ENCODE measurements at places on chromosomes 4 and X. TPM values are rescaled to one million over a fixed set of nuclear protein-coding genes. Genes with fewer than 3 reads are reported as not detected.

- H3K4me3 ChIP-seq: no peak overlapping the region
- DNase-seq: no peak
- H3K4me1 ChIP-seq: no peaks in the 10 kb centered on the region
- H3K36me3 ChIP-seq: no peaks in the 10 kb centered on the region
These were observed 55.3 kb upstream of the GNRHR start for GRCh38 chr4:67809502-67809901.

DNA sequence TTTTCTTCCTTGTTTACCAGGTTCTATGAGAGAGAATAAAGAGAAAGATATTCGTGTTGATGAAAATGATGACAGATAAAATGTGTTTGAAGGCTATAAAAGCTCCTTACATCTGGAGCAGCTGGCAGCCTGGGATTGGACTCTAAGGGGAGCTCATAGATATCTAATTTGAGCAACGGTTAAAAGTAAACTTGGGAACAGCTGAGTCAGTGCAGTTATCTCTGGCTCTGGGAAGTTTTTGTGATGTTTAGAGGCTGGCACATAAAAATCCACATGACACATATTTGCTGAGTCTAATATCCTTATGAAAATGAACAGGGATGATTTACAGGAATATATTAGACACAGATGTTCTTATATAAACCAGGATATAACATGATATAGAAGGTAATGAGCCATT is 331.8 kb upstream of the TENM3 start:
- no peaks in the 10 kb centered on the region for H3K27me3 ChIP-seq
- H3K4me3 ChIP-seq: no peak overlapping the region
- no peak overlapping the region for H3K27ac ChIP-seq
- no peaks in the 10 kb centered on the region for H3K36me3 ChIP-seq
- no peaks in the 10 kb centered on the region for H3K4me1 ChIP-seq

GRCh38 chrX:10010686-10011085 is 43.5 kb downstream of the CLDN34 start:
- H3K4me3 ChIP-seq: no peak overlapping the region
- H3K27me3 ChIP-seq: no peaks in the 10 kb centered on the region
- H3K36me3 ChIP-seq: no peaks in the 10 kb centered on the region
- peaks cover 3% of the 10 kb centered on the region for H3K4me1 ChIP-seq
- DNase-seq: no peak

DNA sequence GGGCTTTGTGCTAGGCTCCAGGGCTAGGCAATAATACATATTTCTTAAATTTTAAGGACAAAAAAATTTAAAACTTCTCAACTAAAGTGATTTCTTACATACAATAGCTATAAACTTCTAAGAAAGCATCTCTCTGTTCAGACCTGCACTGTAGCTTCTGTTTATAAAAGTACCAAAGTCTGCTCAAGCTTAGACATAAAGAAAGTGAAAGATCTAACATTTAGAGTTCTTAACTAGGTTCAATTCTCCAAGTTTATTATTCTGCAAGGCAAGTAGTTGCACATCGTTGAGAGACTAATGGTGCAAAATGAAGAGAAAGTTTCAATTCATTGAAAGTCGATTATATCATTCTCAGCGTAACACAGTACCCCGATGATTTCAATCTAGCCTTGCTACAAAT is 857.4 kb upstream of the HTR2C start:
- H3K4me1 ChIP-seq: no peaks in the 10 kb centered on the region
- H3K27ac ChIP-seq: no peak overlapping the region
- no peaks in the 10 kb centered on the region for H3K27me3 ChIP-seq
- no peaks in the 10 kb centered on the region for H3K36me3 ChIP-seq

GRCh38 chrX:114095789-114096188 is 488.1 kb upstream of the HTR2C start:
- H3K36me3 ChIP-seq: no peaks in the 10 kb centered on the region
- H3K4me1 ChIP-seq: no peaks in the 10 kb centered on the region
- no peak overlapping the region for H3K27ac ChIP-seq
- DNase-seq: no peak

SERTM2 gene
- total RNA-seq: not detected

DNA sequence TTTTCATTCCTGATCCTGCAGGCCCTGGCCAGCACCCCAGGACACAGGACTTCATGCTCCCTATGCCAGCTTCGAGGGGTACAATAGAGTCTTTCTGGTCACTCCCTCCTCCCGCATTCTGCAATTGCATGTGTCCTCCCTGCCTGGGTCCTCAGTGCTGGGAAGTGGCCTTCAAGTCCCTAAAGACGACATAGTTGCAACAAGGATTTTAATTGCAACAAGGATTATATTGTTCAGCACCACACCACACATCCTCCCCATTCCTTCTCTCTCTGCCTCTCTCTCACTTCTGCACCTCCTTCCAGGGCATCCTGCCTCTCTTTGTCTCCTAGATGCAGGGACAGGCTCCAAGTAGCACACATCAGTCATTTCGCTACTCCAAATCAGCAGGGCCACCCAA is 25.5 kb downstream of the SCD5 start:
- DNase-seq: no peak
- no peaks in the 10 kb centered on the region for H3K36me3 ChIP-seq
- H3K27ac ChIP-seq: no peak overlapping the region
- peaks cover 11% of the 10 kb centered on the region for H3K4me1 ChIP-seq

DNA sequence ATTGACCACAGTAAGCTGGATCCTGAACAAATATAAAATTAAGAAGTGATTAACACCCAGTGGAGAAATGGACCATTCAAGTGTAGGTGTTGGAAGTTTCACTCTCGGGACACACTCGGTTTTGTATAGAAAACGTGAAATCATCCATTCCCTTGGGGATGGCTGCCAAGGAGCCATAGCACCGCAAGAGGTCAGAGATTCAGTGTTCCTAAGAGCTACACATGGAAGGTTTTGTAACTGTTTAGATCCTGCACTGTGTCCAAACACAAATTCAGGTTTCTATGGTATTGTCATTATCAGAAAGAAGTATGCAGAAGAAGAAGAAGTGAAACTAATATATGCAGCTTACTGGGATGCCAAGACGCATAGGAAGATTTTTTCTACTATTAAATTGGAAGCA is 281.0 kb downstream of the LDB2 start:
- no peak overlapping the region for H3K4me3 ChIP-seq
- H3K4me1 ChIP-seq: no peaks in the 10 kb centered on the region
- no peak overlapping the region for H3K27ac ChIP-seq
- DNase-seq: no peak
- H3K36me3 ChIP-seq: no peaks in the 10 kb centered on the region
- H3K27me3 ChIP-seq: no peaks in the 10 kb centered on the region

CXCL3 gene
- total RNA-seq: 0.22 TPM

- DNase-seq: no peak
- H3K36me3 ChIP-seq: no peaks in the 10 kb centered on the region
- no peaks in the 10 kb centered on the region for H3K27me3 ChIP-seq
- no peak overlapping the region for H3K27ac ChIP-seq
These were observed 117.0 kb downstream of the PCDH7 start for GRCh38 chr4:30837131-30837539.

DNA sequence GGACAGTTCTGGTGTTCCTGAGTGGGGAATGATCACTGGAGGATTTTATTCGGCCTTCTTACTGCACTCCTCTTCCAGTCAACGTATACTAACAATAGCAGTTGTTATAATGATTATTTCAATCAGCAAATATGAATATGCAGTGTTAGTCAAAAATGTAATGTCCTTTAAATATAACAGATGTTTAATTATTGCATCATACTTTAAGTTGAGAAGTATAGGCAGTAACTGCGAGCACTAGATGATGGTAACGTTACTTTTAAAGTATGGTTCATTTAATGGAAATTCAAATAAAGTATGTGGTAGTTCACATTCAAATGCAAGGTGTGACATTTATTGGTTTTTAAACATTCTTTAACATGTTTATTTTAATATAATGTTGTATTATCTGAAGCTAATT is 5.5 kb upstream of the BLTP1 start:
- H3K27me3 ChIP-seq: no peaks in the 10 kb centered on the region
- no peaks in the 10 kb centered on the region for H3K36me3 ChIP-seq
- no peak overlapping the region for H3K27ac ChIP-seq
- DNase-seq: no peak
- peaks cover 8% of the 10 kb centered on the region for H3K4me1 ChIP-seq
